ENCODE measurements at places on chromosomes 3 and 15. TPM values are rescaled to one million over a fixed set of nuclear protein-coding genes. Genes with fewer than 3 reads are reported as not detected.

GRCh38 chr15:77633913-77634265 lies 1.2 kb upstream of the LINGO1 start:
- H3K4me3 ChIP-seq, result no peak overlapping the region
- peaks cover 35% of the 10 kb centered on the region for H3K4me1 ChIP-seq
- ATAC-seq, result no peak
- peaks cover 72% of the 10 kb centered on the region for H3K27me3 ChIP-seq

The SLC22A13 gene
- 1.3 TPM for total RNA-seq

DNA sequence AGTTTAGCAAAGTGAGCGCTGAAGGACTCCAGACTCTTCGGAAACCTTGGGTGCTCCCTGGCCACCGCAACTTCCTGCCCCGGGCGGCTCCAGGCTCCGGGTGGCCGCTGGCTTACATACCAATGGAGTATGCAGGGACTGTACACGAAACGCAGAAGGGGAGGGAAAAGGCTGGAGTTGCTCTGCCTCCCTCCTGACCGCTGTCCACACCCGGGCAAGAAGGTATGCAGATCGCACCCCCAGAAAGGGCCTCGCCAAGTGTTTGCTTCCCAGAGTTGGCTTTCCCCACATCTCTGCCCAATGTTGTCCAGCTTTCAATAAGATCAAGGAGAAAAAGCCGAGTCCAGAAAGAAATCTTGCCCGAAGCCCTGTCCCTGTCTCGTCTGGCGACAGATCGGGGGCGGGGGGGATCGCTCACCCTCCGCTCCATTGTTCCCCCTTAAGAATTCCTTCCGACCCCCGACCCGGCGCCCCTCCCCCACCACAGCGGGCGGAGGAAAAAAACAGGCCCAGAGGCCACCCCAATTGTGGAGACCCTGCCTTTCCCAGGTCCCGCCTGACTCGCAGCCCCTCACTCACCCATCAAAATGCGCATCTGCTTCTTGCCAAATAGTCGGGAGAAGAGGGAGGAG lies 533 bp downstream of the ARF4 start:
- ATAC-seq, result peak; percentile 46
- H3K4me3 ChIP-seq, result peak overlapping the region; percentile 83
- no peaks in the 10 kb centered on the region for H3K27me3 ChIP-seq
- H3K4me1 ChIP-seq, result peaks cover 58% of the 10 kb centered on the region

DNA sequence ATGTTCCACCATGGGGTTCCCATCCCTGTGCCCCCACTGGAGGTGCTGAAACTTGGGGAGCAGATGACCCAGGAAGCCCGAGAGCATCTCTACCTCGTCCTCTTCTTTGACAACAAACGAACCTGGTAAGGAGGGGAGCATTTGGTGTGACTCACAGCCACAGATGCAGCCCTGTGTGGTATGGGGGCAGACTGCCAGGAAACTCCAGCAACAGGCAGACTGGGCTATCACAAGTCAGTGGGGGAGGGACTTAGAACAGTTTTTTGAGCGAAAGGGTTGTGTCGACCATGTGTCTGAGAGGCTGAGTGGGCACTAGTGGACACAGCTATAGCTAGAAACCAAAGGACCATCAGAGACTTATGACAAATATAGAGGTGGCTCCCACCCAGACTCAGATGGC lies 3.4 kb upstream of the OGG1 start:
- H3K27ac ChIP-seq, result no peak overlapping the region
- no peak overlapping the region for H3K4me3 ChIP-seq
- peaks cover 78% of the 10 kb centered on the region for H3K36me3 ChIP-seq
- H3K27me3 ChIP-seq, result no peaks in the 10 kb centered on the region
- H3K4me1 ChIP-seq, result no peaks in the 10 kb centered on the region
- ATAC-seq, result no peak

GRCh38 chr3:81245043-81245442 lies 516.4 kb downstream of the GBE1 start:
- H3K4me1 ChIP-seq, result peaks cover 9% of the 10 kb centered on the region
- ATAC-seq, result no peak
- H3K27me3 ChIP-seq, result no peaks in the 10 kb centered on the region
- H3K27ac ChIP-seq, result no peak overlapping the region

The TIGIT gene
- 1.1 TPM for total RNA-seq

The KNG1 gene
- not detected for total RNA-seq

- H3K36me3 ChIP-seq, result no peaks in the 10 kb centered on the region
- H3K4me3 ChIP-seq, result no peak overlapping the region
- no peaks in the 10 kb centered on the region for H3K27me3 ChIP-seq
- H3K27ac ChIP-seq, result no peak overlapping the region
These were observed 27.6 kb upstream of the ZFAND6 start for GRCh38 chr15:80031841-80032240.

The TP63 gene
- total RNA-seq, result 7.4 TPM

DNA sequence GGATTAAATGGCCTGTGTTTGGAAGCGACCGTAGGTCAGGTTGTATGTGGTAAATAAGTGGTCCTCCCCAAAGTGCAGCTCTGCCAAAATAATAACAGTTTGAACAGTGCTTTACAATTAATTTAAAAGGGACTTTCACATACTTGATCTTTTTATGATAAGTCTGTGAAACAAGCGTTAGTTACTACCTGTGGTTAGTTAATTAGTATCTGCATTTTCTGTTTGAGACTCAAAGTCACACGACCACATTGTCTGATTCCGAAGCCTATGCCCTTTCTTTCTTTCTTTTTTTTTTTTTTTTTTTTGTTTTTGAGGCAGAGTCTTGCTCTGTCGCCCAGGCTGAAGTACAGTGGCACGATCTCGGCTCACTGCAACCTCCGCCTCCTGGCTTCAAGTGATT lies 45.1 kb downstream of the ATG7 start:
- no peaks in the 10 kb centered on the region for H3K27me3 ChIP-seq
- H3K4me3 ChIP-seq, result no peak overlapping the region
- ATAC-seq, result no peak
- H3K36me3 ChIP-seq, result peaks cover 100% of the 10 kb centered on the region
- no peaks in the 10 kb centered on the region for H3K4me1 ChIP-seq

GRCh38 chr15:70703096-70703878 lies 60.1 kb downstream of the UACA start:
- peak; percentile 41 for ATAC-seq
- peak overlapping the region; percentile 41 for H3K4me3 ChIP-seq
- peaks cover 46% of the 10 kb centered on the region for H3K4me1 ChIP-seq
- no peaks in the 10 kb centered on the region for H3K27me3 ChIP-seq
- H3K27ac ChIP-seq, result peak overlapping the region; percentile 77
- H3K36me3 ChIP-seq, result no peaks in the 10 kb centered on the region

The SLC12A1 gene
- total RNA-seq, result not detected

DNA sequence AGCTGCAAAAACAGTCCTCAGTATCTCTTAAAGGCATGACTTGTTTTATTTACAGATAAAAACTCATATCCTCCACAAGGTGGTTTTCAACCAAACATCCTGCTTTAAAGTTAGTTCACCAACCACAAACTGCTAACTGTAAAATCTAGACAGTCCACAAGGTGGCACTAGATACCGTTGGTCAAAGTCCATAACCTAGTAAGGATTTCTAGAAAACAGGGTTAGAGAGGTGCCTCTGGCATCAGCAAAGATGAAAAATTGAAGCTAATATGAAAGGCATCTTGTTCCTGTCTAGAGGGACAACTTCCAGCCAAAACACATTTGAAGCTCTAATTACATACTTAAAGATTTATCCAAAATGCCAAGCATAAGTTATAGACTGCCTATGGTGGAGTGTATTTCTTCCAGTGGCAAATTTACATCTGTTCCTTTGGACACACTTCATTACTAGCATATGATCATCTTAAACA lies 56.0 kb downstream of the ZMAT3 start:
- ATAC-seq, result peak; percentile 77
- no peak overlapping the region for H3K27ac ChIP-seq
- no peaks in the 10 kb centered on the region for H3K36me3 ChIP-seq
- H3K27me3 ChIP-seq, result no peaks in the 10 kb centered on the region
- H3K4me1 ChIP-seq, result peaks cover 11% of the 10 kb centered on the region
- H3K4me3 ChIP-seq, result no peak overlapping the region

DNA sequence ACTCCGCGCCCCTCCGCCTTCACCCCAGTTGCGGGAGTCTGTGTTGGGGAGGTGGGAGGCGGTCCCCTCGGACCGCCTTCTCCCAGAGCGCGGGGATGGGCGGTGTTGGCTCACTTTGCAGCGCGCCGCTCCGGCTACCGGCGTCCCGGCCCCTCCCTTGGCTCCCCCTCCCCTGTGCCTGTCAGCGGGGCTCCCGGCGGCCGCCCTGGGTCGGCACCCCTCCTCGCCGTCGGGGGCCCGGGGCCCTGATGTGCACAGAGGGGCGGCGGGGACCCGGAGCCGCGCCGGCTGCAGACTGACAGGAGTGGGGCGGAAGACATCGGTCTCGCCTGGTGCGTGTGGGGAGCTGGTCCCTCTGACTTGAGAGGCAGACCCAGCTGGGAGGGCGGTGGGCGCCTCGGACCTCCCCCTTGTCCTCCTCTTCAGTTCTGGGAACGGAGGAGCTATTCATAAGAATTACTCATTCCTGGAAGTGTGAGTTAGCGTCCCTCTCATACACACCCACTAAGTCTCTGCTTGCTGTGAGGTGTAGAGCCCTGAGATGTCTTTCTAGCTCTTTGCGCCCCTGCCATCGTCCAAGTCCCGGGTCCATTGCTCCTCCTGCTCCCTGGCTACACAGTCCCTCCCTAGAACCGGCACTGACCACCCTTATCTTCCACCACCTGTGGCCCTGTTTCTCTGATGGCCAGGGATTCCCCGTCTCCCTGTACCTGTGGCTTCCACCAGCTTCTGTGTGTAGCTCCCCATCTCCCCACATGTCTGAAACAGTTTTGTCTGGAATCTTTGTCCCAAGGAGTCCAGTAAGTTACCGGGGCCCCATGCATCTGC lies 42.3 kb upstream of the ROPN1 start:
- H3K4me1 ChIP-seq, result peaks cover 33% of the 10 kb centered on the region
- peaks cover 16% of the 10 kb centered on the region for H3K27me3 ChIP-seq
- peak overlapping the region; percentile 91 for H3K27ac ChIP-seq
- H3K36me3 ChIP-seq, result no peaks in the 10 kb centered on the region
- H3K4me3 ChIP-seq, result peak overlapping the region; percentile 55
- ATAC-seq, result no peak

Measured in gastroesophageal sphincter (tissue), 4 donors.